ENCODE measurements at places on chromosomes 16 and 17.

GRCh38 chr17:77316651-77317050 lies 175.9 kb downstream of the SEC14L1 start:
- DNase-seq = no peak

DNA sequence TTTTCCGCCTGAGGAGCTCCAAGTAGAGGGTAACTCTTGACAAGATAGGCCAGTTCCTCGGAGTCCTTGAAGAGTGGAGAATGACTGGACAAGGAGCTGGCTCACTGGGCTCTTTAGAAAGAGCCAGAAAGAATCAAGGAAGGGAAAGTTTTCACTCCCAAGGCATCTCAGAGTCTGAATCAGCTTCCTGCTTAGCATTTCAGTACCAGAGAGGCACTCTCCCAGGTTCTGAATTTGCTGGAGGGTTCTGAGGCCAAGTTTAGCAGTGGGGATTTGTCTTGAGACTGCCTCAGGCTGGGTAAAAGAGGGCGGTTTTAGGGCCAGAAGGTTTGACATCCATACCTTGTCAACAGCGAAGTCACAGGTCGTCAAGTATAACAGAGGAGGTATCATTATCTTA lies 25.5 kb downstream of the GP2 start:
- no peak for DNase-seq

DNA sequence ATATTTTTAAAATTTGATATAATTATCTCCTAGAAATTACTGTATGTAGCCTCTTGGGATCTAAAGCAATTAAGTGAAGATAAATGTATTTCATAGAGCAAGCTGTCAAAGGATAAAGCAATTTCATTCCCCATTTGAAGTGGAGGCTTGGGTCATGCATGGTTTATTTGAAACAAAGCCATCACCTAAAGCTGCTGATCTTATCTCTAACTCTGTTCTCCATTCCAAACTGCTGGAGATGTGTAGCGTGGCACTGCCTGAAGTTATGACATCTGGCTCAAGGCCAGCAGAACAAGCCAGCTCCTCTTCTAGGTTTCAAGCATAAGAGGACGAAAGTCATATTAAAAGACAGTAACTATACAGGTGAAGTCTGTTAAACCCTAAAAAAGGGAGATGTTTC lies 83.9 kb downstream of the HIC1 start:
- no peak for DNase-seq

DNA sequence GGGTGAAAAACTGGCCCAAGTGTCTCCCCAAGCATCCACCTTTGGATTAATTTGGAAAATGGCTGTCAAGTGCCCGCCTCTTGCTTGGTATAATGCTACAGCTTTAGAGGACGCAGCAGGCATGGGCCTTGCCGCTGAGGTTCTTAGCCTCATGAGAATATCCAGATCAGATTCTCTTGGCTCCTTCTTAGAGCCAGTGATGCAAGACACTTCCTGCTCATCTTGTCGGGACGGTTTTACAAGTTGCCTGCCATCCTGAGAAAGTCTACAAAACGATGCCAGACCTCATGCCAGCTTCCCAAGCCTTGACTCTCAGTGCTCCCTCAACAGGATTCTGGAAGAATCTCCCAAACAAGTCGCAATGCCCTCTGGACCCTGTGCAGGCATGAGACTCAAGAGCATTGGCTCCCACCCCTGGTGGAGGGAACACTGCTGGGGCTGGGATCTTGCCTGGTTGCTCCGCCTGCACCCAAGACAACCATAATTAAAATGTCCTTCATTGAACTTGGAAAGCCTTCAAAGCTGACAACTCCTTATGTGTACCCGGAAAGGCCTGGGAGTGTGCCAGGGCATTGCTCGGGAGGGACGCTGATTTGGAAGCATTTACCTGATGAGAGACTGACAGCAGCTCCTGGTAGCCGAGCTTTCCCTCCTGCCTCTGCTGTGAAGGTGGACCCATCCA lies 25.8 kb upstream of the STH start:
- DNase-seq = no peak

- DNase-seq = no peak
These were observed 148.2 kb downstream of the CPPED1 start for GRCh38 chr16:12655537-12655936.

DNA sequence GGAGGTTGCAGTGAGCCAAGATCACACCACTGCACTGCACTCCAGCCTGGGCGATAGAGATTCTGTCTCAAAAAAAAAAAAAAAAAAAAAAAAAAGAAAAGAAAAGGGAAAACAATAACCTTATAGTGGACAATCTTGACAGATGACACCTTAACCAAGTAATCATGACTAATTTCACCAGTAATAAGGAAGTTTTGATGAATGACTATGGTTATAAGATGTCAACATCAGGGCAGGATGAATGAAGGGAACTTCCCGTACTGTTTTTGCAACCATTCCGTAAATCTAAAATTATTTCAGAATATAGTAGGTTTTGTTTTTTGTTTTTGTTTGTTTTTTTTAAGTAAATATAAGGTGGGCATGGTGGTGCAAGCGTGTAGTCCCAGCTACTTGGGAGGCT lies 23.0 kb downstream of the GSPT1 start:
- no peak for DNase-seq

DNA sequence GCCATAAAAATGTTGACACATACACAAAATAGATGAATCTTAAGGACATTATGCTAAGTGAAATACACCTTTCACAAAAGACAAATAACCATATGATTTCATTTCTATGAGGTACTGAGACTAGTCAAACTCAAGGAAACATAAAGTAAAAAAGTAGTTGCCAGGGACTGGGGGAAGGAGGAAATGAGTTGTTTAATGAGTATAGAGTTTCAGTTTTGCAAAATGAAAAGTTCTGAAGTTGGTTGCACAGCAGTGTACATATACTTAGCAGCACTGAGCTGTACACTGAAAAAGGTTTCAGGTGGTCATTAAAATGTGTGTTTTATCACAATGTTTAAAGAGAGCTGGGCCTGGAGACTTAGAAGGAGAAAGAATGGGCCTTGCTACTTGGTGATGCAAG lies 4.7 kb upstream of the SLC13A2 start:
- no peak for DNase-seq

DNA sequence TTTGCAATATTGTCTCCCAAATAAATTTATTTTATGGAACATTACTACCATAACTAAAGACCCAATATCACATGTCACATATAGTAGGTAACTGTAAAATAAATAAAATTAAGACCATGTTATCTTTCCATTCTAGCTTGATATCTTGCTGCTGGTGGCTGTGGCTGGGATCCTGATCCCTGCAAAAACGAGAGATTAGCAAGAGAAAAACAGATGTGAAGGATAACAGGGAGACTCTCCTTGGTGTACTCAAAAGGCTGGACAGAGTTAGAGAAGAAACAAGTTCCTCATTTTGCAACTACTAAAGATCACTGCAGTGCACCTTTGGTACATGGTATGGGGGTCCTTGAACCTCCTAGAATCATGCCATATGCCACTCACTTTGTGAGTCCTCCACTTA lies 49.7 kb downstream of the ARHGAP27 start:
- no peak for DNase-seq

Data from A549 (cell line).